Stimulated activated CD8-positive, alpha-beta memory T cell treated with anti-CD3 and anti-CD28 coated beads, Interleukin-4, amount 100 ng/mL, for 1 hour (primary cell): ENCODE measurements at places on chromosomes 7 and 10.

DNA sequence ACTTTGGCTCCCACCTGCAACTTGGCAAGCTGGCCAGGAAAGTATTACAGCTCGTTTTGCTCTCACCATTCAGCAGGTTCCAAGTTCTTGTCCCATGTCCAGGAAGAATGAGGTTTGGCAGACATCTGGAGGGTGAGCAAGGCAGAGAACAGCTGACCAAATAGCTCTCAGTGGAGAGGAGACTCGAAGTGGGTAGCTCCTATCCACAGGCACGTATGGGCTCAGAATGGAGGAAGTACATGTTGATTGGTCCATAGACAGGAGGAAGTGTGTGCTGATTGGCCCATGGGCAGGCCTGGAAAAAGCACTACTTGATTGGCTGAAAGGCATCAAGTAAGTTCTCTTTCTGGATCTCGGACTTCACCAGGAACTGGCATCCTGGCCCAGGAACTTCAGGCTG, 3.0 kb upstream of the NCAPG2 start:
- DNase-seq = no peak

DNA sequence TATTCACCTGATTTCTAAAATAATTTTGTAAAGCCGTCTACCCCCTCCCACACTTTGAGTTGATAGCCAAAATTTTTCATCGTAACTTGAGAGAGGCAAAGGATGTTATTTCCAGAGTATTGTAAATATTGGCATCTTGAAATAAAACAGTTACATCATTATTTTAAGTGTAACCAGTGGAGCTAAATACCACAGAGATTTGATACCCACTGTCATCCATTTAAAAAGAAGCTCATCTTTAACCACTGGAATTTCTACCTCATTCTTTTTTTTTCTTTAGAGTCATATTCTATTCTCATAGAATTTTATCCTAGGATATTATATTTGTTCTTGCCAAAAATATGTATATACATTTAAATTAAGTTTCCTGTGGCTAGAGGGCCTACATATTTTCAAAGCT, 48.6 kb downstream of the CAMK1D start:
- DNase-seq = no peak

DNA sequence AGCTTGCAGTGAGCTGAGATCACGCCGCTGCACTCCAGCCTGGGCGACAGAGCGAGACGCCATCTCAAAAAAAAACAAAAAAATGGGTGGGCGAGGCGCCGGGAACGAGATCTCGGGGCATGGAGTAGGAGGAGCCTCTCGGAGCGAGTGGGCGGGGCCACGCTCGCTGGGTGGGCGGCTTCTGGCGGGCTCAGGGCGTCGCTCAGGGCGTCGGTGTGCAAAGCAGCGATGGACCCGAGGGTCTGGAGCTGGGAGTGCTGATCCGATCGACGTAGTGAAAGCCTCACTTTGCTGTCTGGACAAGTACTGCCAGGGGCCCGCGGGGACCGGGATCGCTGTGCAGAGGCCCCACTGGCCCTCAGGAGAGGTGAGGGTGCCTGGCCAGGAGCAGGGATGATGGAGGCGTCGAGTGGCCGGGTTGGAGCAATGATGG, 22.6 kb upstream of the AMZ1 start:
- DNase-seq = no peak

DNA sequence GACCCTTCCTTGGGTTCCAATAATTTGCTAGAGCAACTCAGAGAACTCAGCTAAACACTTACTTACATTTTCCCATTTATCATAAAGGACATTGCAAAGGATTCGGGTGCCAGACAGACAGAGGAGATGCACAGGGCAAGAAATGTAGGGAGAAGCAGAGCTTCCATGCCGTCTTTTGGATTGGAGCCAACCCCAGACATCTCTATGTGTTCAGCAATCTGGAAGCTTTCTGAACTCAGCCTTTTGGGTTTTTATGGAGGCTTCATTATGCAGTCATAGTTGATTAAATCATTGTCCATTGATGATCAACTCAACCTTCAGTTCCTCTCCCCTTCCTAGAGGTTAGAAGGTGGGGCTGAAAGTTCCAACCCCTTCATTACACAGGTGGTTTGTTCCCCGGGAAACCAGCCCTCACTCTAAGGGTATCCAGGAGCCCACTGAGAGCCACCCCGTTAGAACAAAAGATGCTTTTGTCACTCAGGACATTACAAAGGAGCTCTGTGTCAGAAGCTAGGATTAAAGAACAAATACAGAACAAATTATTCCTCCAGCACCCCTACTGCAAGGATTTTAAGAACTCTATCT, 211.9 kb upstream of the VSTM2A start:
- no peak for DNase-seq

GRCh38 chr7:95817866-95818640, 45.7 kb downstream of the DYNC1I1 start:
- DNase-seq = no peak

GRCh38 chr10:90148116-90148855, 446.9 kb downstream of the KIF20B start:
- DNase-seq = no peak
